ENCODE measurements at places on chromosomes 3 and 15. TPM values are rescaled to one million over a fixed set of nuclear protein-coding genes. Genes with fewer than 3 reads are reported as not detected.

Gene SPATA12
- total RNA-seq: not detected

Gene MITF
- 16.7 TPM for total RNA-seq

Gene TM4SF1
- 183 TPM for total RNA-seq

Gene CCR8
- total RNA-seq: not detected

Gene CADPS
- total RNA-seq: 19.2 TPM

Gene SMAD6
- total RNA-seq: 37.2 TPM

Gene SLC25A36
- 59.3 TPM for total RNA-seq

Gene EPHA6
- 0.26 TPM for total RNA-seq

Gene CIDEC
- total RNA-seq: not detected

Gene RHCG
- 0.16 TPM for total RNA-seq

Gene PLA2G4E
- total RNA-seq: not detected

Gene LRRC34
- 0.86 TPM for total RNA-seq

Gene BCL6
- total RNA-seq: 15.9 TPM

Gene KIF9
- total RNA-seq: 4.2 TPM

Gene PEX5L
- 0.34 TPM for total RNA-seq

Gene RARB
- 11.7 TPM for total RNA-seq

Gene EOMES
- not detected for total RNA-seq

Gene TIGIT
- not detected for total RNA-seq

Gene SIDT1
- not detected for total RNA-seq

Gene OXTR
- total RNA-seq: 0.32 TPM

Gene TMEM89
- not detected for total RNA-seq

Gene GOLGA8N
- 4.3 TPM for total RNA-seq

Gene CHRNA5
- total RNA-seq: 0.94 TPM

Gene CLSTN2
- 0.09 TPM for total RNA-seq

Gene HIGD2B
- total RNA-seq: under 0.01 TPM

Gene PLSCR5
- not detected for total RNA-seq

Gene ZPLD1
- total RNA-seq: under 0.01 TPM

Gene STRC
- total RNA-seq: 0.09 TPM

Gene ANXA2
- 3,645 TPM for total RNA-seq

Gene GANC
- total RNA-seq: 13.7 TPM

Gene GPR15
- not detected for total RNA-seq

Gene ELL3
- 10.7 TPM for total RNA-seq

Gene CLPX
- 41.5 TPM for total RNA-seq

Gene IQCF5
- total RNA-seq: not detected

Gene SLC6A1
- not detected for total RNA-seq

Gene SLC28A2
- total RNA-seq: not detected

Gene GOLGA6A
- total RNA-seq: under 0.01 TPM

Gene CCRL2
- 0.16 TPM for total RNA-seq

Gene TRA2B
- total RNA-seq: 117 TPM

Gene HYAL2
- total RNA-seq: 62.7 TPM

All from bronchial smooth muscle cell (primary cell).